Epithelial cell of proximal tubule (primary cell): ENCODE measurements at places on chromosomes 1 and 21. TPM values are rescaled to one million over a fixed set of nuclear protein-coding genes. Genes with fewer than 3 reads are reported as not detected.
A peak's percentile ranks its signal among the peaks of the same experiment; 100 is the strongest.

RPE65 gene
- not detected in 2 replicates for total RNA-seq

GRHL3 gene
- 3.6 and 9.9 TPM in 2 replicates for total RNA-seq

CYP2J2 gene
- 4.3 and 4.6 TPM in 2 replicates for total RNA-seq

RAB3B gene
- total RNA-seq: 15.8 and 35.5 TPM in 2 replicates

NTRK1 gene
- total RNA-seq: not detected in 2 replicates

SMPDL3B gene
- 13.5 and 17.2 TPM in 2 replicates for total RNA-seq

PPFIA4 gene
- 0.14 and 11.6 TPM in 2 replicates for total RNA-seq

KRTAP19-3 gene
- total RNA-seq: not detected in 2 replicates

CD1E gene
- total RNA-seq: not detected in 2 replicates

CALML6 gene
- total RNA-seq: not detected in 2 replicates

RHOU gene
- 0.14 and 0.58 TPM in 2 replicates for total RNA-seq

GRCh38 chr1:117897551-117897950, 31.9 kb downstream of the GDAP2 start:
- peak; percentile 38 for DNase-seq

- DNase-seq: no peak
Measured at GRCh38 chr21:39366563-39366962, 17.7 kb upstream of the HMGN1 start.

GRCh38 chr1:27154469-27154990, 395 bp downstream of the SLC9A1 start:
- no peak for DNase-seq

DNA sequence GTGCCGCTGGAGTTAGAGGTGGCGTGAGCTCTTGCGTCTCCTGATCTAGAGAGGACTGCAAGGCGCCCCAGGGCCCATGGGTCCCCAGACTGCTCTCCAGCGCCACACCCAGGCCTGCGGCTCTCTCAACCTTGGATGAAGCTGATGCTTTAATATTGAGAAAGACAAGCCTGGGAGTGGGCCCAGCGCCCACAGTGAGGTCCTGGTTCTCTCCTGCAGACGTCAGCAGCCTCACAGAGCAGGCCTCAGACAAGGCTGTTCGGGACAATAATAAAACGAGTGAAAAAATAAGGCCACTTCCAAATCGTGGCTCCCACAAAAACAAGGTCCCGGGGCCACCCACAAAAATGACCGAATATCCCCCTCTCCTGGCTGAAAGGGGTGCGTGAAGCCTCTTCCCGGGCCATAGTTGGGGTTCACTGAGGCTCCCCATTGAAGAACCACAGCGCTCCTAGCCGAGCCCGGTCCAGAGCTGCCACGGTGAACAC, 6.0 kb upstream of the DNMT3L start:
- no peak for DNase-seq

DNA sequence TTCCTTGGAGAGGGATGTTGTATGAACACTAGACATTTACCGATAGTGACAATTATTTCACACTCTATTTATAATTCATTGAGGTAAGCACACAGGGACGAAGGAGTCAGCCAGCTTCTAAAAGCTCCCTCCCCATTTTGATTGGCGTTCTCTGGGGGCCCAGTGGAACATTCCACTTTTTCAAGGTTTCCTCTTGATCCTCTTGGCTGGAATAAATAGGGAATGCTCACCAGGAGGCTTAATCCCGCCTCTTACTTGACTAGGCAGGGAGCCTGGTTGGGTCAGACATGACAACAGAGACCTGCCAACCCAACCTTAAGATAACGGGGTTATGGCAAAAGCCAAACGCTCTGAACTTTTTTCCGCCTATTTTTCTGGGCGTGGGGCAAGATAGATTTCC, 974 bp downstream of the ACTN2 start:
- DNase-seq: no peak

GRCh38 chr1:160702100-160702499, 9.5 kb downstream of the CD48 start:
- no peak for DNase-seq

DNA sequence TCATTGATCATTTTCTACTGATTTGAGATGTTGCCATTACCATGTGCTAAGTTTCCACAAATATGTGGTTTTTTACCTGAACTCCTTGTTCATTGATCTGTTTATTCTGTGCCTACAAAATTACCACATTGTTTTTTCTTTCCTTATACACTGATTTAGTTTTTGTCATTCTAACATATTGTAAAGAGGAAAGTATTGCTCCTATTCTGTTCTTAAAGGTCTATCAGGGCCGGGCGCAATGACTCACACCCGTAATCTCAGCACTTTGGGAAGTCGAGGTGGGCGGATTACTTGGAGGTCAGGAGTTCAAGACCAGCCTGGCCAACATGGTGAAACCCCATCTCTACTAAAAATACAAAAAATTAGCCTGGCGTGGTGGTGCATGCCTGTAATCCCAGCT, 75.1 kb downstream of the CAMTA1 start:
- no peak for DNase-seq

DNA sequence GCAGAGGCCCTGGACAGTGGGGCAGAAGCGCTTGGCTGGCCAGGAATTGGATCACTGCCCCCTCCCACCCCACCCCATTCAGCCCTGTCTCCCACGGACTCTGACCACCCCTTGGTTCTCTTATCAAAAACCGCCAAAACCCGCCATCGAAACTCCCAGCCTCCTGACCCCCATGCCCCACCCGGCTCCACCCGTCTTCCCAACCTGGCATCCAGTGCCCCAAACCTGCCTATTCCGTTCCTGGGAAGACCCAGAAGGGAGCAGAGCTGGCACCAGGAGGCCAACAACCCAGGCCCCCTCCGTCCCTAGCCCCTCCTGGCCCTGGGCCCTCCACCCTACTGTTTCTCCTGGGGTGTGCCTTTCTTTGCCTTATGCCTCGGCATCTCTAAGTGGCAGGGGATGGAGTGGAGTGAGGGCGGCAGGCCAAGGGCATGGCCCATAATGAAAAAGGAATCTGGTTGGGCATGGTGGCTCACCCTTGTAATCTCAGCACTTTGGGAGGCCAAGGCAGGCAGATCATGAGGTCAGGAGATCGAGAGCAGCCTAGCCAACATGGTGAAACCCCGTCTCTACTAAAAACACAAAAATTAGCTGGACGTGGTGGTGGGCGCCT, 16.5 kb upstream of the EPHA2 start:
- DNase-seq: no peak

- DNase-seq: no peak
Measured at GRCh38 chr1:193850745-193851144, 664.3 kb upstream of the B3GALT2 start.

DNA sequence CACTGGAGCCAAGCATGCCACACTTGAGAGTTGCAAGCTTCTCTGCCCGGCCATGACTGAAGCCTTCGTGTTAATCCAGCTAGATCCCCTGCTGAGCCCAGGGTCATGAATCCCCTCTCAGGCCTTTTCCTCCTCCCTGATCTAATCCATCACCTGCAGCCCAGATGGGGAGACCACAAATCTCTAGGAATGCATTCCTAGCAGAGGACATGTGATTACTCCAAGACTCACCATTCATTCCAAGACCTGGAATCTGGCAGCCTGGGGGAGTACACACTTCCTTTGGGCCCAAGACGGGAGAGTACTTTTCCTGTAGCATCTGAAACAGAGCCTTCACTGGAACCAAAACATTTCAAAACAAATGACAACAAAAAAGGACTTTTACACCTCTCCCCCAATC, 269.3 kb upstream of the NFIA start:
- DNase-seq: no peak

GRCh38 chr1:45543581-45544417, 6.8 kb upstream of the AKR1A1 start:
- DNase-seq: peak; percentile 51

- DNase-seq: no peak
Measured at GRCh38 chr1:7628273-7628672, 142.8 kb upstream of the VAMP3 start.

DNA sequence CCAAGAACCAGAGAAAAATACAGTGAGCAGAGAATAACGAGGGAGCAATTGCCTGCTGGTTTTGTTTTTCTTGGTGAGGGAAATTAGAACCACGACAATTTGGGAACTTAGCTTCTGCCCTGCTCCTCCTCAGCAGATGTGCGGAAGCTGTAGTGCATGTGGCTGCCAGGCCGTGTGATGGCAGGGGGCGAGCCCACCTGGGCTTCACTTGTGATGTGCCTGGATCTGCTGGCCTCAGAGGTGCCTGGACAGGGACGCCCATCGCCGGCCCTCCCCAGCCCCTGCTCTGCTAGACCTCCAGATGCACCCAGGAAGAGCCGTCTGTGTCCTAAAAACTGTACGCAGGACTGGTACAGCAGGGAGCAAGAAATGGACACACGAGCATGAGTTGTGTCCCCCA, 28.5 kb upstream of the C1orf174 start:
- DNase-seq: no peak

GRCh38 chr1:2506007-2506860, 20.2 kb downstream of the PANK4 start:
- DNase-seq: no peak

DNA sequence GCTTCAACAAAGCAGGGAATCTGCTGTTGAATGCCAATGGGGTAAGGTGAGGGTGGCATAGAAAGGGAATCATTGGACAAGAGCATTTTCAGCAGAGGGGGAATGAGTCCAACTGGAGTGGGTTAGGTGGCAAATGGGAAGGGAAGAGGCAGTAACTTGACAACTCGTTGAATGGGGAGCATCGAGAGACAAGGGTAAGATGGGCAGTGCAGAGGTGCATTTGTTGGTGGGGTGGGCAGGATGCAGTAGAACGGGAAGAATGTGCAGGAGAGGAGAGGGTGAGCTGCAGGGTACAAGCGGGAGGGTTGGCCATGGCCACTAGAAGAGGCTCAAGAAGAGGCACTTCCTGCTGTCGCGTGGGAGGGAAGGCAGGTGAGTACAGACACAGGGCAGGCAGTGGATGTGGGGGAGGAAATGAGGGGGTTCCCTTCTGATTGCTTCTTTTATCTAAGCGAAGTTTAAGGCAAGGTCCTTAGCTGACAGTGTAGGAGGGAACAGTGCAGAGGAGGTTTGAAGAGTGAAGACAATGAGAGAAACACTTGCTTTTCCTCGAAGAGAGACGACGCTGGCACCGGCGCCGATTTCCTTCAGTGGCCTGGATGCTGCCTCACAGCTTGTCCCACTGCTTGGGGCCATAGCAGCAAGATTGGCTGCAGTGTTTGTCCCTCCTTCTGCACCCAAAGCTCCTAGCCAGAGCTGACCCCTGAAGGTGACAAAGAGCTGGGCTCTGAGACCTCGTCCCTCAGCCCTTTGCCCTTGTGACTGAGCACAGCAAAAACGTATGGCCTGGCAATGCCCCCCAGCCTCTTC, 3.2 kb upstream of the IKBKE start:
- DNase-seq: no peak

- no peak for DNase-seq
Measured at GRCh38 chr1:64864018-64864940, 102.1 kb downstream of the JAK1 start.

GRCh38 chr1:186557147-186557777, 96.3 kb upstream of the PDC start:
- DNase-seq: no peak
